ENCODE measurements at places on chromosomes 13 and 19.

GRCh38 chr13:21256351-21256761 is 79.9 kb downstream of the MRPL57 start:
- no peak for DNase-seq

DNA sequence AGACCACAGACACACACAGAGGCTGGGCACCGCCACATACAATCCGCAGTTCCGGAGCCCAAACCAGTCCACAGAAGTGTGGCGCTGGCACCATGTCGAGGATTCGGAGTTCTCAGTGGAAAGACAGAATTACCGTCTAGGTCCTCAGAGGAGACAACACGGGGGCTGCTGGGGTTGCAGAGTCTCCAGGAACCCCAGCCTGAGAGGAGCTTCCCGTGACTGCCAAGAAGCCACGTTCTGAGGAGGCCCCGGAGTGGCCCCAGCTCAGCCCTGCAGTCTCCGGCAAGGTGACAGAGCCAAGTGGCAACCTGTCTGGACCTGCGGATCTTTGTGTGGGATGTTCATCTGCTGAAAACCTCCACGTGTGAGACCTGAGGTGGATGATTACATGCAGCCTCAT is 7.3 kb upstream of the ADPRHL1 start:
- no peak for DNase-seq

DNA sequence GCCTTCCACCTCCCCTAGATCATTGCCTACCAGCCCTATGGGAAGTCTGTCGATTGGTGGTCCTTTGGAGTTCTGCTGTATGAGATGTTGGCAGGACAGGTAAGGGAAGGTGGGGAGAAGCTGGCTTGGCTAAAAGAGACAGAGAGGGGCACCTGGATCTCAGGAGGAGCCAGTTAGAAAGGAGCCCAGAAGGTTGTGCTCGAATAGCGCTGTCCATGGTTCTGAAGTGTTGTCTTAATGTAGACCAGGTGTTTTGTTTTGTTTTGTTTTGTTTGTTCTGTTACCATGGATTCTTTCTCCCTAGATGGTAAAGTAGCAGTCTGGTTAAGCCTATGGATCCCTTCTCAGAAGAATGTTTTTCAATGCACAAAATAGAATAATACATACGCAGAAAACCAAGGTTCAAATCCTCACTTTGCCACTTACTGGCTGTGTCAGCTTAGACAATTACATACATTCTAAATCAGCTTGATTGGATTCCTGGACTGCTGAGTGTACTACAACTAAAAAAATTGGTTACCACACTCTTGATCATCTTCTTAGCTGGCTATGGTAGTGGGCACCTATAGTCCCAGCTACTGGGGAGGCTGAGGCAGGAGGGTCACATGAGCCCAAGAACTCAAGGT is 5.9 kb upstream of the CACNG7 start:
- DNase-seq, result peak; percentile 83

DNA sequence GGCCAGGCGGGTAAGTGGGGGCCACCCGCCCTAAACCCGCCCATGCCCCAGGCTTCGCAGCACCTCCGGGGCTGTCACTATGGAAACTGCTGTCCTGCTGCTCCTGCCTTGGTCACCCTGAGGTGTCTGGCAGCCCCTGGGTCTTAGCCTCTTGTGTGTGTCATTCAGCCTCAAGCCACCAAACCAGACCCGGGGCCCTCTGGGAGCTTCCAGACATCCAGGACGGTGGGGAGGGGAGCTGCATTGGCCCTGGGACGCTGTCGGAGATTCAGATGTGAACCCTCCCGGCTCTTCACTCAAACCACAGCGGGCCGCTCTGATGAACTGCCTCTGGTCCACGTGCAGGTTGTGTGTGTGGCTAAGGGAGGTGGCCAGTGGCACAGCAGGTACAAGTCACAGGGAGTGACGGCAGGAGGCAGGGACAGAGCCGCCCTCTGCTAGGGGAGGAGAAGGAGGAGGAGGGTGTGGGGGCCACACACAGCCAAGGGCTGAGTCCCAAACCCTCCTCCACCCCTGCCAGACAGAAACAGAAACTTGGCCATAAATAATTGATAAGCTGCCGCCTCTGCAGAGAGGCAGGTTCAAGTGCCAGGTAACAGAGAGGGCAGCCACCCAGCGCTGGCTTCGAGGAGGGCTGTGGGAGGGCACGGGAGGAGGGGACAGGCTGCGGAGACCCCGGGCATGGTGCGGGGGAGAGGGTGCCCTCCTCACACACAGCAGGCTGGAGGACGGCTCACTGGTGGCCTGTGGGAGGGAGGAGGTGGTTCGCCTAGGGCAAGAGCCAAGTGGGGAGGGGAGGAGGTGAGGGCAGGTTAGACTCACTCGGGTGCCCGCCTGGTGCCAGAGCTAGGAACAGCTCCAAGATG is 8.0 kb downstream of the NANOS3 start:
- peak; percentile 51 for DNase-seq

- DNase-seq, result no peak
Observed at GRCh38 chr13:106503730-106504453, 31.6 kb downstream of the EFNB2 start.

DNA sequence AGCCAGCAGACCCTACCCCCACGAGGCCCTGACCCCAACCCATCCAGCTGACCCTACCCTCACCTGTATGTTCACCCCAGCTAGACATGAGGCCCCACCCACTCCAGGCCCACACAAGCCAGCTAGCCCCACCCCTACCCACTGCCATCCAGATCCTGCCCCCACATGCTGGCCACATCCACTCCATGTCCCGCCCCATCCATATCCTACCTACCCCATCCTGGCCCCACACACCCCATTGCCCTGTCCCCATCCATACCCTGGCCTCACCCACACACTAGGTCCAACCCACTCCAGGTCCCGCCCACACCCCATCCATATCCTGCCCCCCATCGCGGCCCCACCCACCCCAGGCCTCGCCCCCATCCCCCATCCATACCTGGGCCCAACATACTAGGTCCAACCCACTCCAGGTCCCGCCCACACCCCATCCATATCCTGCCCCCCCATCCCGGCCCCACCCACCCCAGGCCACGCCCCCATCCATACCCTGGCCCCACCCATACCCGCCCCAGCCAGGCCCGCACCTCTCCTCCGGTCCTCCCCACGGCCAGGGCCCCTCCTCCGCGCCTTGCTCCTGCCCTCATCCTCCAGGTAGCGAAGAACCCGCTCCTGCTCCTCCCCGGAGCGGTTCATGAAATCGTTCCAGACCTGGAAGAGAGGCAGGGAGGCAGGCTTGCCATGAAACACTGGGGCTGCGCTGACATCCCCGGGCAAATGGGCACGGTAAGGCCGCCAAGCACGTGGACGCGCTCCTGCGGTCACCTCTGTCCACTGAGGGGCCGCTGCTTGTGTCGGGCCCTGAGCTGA is 7.2 kb downstream of the RNU6-9 start:
- DNase-seq, result peak; percentile 78

DNA sequence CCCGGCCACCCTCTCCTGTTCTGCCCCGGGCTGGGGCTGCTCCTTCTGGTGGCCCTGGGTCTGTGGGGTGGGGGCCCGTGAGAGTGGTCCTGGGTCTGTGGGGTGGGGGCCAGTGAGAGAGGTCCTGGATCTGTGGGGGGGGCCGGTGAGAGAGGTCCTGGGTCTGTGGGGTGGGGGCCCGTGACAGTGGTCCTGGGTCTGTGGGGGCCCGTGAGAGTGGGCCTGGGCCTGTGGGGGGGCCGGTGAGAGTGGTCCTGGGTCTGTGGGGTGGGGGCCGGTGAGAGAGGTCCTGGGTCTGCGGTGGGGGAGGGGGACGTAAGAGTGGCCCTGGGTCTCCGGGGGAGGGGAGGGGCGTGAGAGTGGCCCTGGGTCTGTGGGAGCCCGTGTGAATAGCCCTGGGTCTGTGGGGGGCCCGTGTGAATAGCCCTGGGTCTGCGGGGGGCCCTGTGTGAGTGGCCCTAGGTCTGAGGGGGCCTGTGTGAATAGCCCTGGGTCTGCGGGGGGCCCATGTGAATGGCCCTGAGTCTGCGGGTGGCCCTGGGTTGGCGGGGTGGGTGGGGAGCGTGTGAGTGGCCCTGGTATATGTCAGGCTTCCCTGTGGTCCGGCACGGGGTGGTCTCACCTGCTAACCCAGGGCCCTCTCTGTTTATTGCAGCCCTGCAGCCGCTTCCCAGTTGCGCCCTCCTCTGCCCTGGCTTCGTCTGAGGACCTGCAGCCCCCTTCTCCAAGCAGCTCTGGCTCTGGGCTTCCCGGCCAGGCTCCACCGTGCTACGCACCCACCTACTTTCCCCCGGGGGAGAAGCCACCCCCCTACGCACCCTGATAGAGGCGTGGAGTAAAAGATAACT is 52.3 kb downstream of the TMEM255B start:
- no peak for DNase-seq

GRCh38 chr13:30345426-30346100 is 38.2 kb upstream of the KATNAL1 start:
- no peak for DNase-seq

DNA sequence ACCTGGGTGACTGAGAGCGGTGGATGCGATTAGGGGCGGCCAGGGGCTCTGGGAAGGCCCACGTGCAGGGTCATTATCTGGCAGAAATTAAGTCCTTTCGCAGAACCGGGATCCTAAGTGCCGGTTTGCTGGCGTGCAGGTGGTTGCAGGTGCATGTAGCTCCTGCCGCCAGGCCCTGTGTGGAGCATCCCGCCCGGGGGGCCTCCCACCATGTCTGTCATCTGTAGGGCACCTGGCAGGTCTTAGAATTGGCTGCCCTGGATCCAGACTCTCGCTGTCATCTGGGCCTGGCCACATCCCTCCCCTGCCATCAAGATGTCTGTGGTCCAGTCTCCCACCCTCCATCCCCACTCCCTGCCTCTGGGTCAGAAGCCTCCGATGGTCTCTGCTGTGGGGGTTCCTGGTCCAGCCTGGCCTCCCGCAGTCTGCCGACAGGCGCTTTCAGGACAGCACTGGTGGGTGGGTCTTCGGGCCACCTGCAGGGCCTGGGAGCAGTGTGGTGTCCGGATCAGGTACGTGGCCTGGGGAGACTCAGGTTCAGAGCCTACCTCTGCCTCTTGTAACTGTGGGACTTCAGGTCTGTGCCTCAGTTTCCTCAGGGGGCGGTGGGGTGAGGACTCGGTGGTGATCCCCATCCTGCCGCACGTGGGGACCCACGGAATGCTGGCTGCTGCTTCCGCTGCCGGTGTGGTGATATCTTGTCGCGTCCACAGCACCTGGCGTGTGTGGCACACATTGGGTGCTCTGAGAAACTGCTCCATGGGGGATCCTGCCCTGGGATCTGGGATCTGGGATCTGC is 5.4 kb downstream of the GNA11 start:
- no peak for DNase-seq

DNA sequence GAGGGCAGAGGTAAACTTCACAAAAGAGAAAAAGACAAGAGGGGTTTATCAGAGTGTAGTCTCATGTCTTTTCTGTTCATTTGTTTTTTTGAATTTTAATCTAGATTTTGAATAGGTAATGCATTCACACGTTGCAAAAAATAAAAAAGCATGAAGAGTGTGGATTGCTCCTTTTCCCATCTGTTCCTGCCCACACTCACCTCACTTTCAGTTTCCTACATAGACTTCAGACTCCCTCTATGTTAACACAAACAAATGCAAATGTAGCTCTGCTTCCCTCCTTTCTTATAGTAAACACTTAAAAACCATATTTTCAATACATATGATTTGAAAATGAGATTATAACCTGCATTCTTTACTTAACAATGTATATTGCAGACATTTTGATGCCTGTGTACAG is 20.3 kb downstream of the TNFSF13B start:
- DNase-seq, result no peak

DNA sequence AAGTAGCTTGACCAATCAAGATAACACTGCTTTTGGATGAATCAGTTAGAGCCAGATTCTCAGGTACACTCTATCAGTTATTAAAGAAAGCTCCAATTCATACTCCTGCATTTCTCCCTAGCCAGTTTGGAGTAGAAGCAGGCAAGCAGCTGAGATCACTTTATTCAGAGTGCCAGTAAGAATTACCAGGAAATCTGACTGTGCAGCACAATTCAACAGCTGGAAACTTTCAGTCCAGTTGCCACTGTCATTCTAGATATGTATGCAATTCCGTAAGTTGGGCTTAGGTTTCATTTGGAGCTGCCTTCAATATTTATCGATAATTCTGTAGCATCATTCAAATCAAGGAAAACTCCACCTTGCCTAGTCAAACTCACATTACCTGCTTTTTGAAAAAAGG is 2625.6 kb upstream of the PCDH20 start:
- DNase-seq, result no peak

DNA sequence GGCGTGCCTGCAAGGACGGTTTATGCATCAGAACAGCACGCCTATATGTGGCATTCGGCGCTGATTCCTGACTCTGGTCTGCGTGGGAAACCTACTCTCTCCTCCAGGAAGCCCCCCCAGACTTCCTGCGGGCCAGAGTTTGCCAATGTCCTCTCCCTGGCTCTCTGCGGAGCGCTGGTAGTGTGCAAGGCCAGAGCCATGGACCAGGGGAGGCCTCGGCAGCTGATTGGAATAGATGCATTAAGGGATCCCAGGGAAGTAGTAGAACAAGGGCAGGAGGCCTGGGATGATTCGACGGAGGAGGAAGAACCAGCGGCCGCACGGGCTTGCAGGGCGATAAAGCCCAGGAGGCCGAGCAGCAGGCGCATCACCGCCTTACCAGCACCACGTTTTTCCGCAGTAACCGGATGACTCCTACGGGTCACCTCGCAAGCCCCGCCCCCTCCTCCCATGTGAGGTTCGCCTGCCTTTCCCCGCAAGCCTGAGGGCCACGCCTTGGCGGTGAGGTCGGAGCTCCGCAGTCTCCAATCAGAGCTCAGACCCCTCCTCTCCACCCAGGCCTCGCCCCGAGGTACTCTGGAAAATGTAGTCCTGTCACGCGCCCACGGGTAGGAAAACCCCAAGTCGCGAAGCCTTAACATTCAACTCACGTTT is 5.0 kb downstream of the CLEC11A start:
- DNase-seq, result peak; percentile 96

DNA sequence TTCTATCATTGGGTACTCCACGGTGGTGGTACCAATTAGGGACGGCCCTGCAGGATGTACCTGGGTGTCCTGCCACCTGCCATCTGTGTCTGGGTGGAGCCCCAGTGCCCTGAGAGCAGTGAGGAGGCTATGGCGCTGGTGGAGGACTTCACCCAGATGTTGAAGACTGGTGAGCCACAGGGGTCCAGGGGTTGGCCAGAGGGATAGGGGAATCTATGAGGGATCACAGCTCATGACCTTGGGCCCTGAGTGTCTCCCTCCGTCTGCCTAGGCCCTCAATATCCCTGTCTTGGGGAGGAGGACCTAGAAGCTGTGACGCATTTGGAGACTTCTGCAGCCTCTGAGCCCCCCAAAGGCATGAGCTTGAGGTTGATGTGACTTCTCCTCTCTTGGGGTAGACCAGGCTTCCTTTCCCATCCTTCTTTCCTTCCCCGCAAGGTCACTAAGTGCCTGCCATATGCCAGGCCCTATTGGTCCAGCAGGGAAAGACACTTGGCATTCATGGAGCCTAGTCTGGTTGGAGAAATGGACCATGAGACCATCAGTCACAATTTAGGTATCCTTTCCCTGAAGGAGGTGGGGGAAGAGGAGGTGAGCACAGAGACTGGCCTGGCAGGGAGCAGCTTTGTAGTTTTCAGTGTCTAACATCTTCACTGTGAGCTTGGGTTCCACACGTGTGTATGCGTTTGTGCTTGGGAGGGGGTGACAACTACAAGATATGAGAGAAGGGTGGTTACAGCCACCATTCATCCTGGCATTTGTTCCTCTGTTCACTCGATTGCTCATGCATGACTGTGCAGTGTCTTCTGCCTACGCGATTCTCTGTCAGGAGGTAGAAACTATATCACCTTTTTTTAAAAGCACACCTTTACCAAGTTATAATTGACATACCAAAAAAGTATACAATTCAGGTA is 5.1 kb upstream of the MZF1 start:
- DNase-seq, result no peak

- no peak for DNase-seq
Observed at GRCh38 chr19:16369664-16370576, 45.3 kb downstream of the KLF2 start.

GRCh38 chr13:111437856-111438547 is 117.6 kb downstream of the TEX29 start:
- DNase-seq, result no peak

All from hematopoietic multipotent progenitor cell treated with erythropoietin and hydrocortisone succinate and interleukin-3 and kit ligand, for 6 days (in vitro differentiated cells).